Left lung (tissue), 14 donors: ENCODE measurements at places on chromosomes 1 and 21. TPM values are rescaled to one million over a fixed set of nuclear protein-coding genes. Genes with fewer than 3 reads are reported as not detected.

The WNT4 gene
- total RNA-seq: 1.8 TPM

The DMRTA2 gene
- not detected for total RNA-seq

The SYCP1 gene
- not detected for total RNA-seq

The ACTA1 gene
- total RNA-seq: 1.2 TPM

The SLC45A3 gene
- 4.1 TPM for total RNA-seq

The TRNP1 gene
- 27.7 TPM for total RNA-seq

The CRYBG2 gene
- 2.0 TPM for total RNA-seq

The KRTAP27-1 gene
- not detected for total RNA-seq

The RAB25 gene
- 148 TPM for total RNA-seq

The UMODL1 gene
- not detected for total RNA-seq

The NBPF10 gene
- 3.7 TPM for total RNA-seq

The PTGFRN gene
- 77.5 TPM for total RNA-seq

The TMEM200B gene
- total RNA-seq: 6.2 TPM

The OSCP1 gene
- total RNA-seq: 10.4 TPM

The APOBEC4 gene
- total RNA-seq: 0.26 TPM

The NECTIN4 gene
- total RNA-seq: 9.6 TPM

The ADGRL2 gene
- total RNA-seq: 78.8 TPM

The PDC gene
- total RNA-seq: not detected

The FRRS1 gene
- 12.3 TPM for total RNA-seq

The CD247 gene
- total RNA-seq: 5.3 TPM

The MPL gene
- 0.67 TPM for total RNA-seq

The RBM11 gene
- 1.4 TPM for total RNA-seq

The EDARADD gene
- total RNA-seq: 0.73 TPM

The TPTE gene
- not detected for total RNA-seq

The F13B gene
- not detected for total RNA-seq

The ADORA1 gene
- 1.6 TPM for total RNA-seq

The BNIPL gene
- 5.9 TPM for total RNA-seq

The CAMK2N1 gene
- total RNA-seq: 17.9 TPM

The SERTAD4 gene
- 7.5 TPM for total RNA-seq

The S100A6 gene
- total RNA-seq: 1,672 TPM

The CD1D gene
- 1.9 TPM for total RNA-seq

The GJA9 gene
- 0.15 TPM for total RNA-seq

The RPTN gene
- not detected for total RNA-seq

The ZNF683 gene
- 0.47 TPM for total RNA-seq

The LRRIQ3 gene
- total RNA-seq: 1.0 TPM

The SLC25A33 gene
- 6.0 TPM for total RNA-seq

The OR6F1 gene
- not detected for total RNA-seq
